Vein endothelial cell (primary cell): ENCODE measurements at places on chromosomes 2 and 18. TPM values are rescaled to one million over a fixed set of nuclear protein-coding genes. Genes with fewer than 3 reads are reported as not detected.

The SLC16A14 gene
- total RNA-seq = under 0.01 and 0.10 TPM in 2 replicates

The TMEM37 gene
- total RNA-seq = 0.19 and 0.33 TPM in 2 replicates

The ALK gene
- total RNA-seq = not detected in 2 replicates

The METAP1D gene
- total RNA-seq = 2.9 and 5.0 TPM in 2 replicates

The AGXT gene
- not detected in 2 replicates for total RNA-seq

The NPHP1 gene
- 4.6 and 6.6 TPM in 2 replicates for total RNA-seq

The COL4A3 gene
- total RNA-seq = not detected in 2 replicates

The RRM2 gene
- total RNA-seq = 40.2 and 59.2 TPM in 2 replicates

The ACSL3 gene
- total RNA-seq = 78.1 and 89.9 TPM in 2 replicates

The IL1B gene
- total RNA-seq = 0.19 and 0.33 TPM in 2 replicates

The SERPINB4 gene
- total RNA-seq = not detected in 2 replicates

The ALPP gene
- not detected in 2 replicates for total RNA-seq

The UGT1A4 gene
- total RNA-seq = not detected in 2 replicates

The NTSR2 gene
- total RNA-seq = not detected in 2 replicates

The GPR35 gene
- total RNA-seq = 0.19 and 0.33 TPM in 2 replicates

The IL36B gene
- not detected in 2 replicates for total RNA-seq

The HOXD4 gene
- total RNA-seq = 7.8 and 9.4 TPM in 2 replicates

The C2orf76 gene
- 5.6 and 8.2 TPM in 2 replicates for total RNA-seq

The SOX11 gene
- total RNA-seq = not detected in 2 replicates

The AKAIN1 gene
- total RNA-seq = not detected in 2 replicates

The CMPK2 gene
- 2.6 and 2.7 TPM in 2 replicates for total RNA-seq

The APLF gene
- total RNA-seq = 4.2 and 5.6 TPM in 2 replicates

The M1AP gene
- total RNA-seq = not detected in 2 replicates

The PMAIP1 gene
- 10.8 and 14.0 TPM in 2 replicates for total RNA-seq

The TEKT4 gene
- not detected in 2 replicates for total RNA-seq

The CD8A gene
- total RNA-seq = not detected in 2 replicates

The ZSWIM2 gene
- under 0.01 and 0.10 TPM in 2 replicates for total RNA-seq

The TSHZ1 gene
- total RNA-seq = 12.1 and 14.3 TPM in 2 replicates

The IL1R1 gene
- 2.0 and 4.2 TPM in 2 replicates for total RNA-seq

The RPRM gene
- total RNA-seq = not detected in 2 replicates

The CCBE1 gene
- 1.3 and 3.3 TPM in 2 replicates for total RNA-seq

The DES gene
- under 0.01 TPM in 1 of 2 replicates, not detected in the other for total RNA-seq

The NFE2L2 gene
- 52.9 and 55.2 TPM in 2 replicates for total RNA-seq

The SLC5A7 gene
- not detected in 2 replicates for total RNA-seq

The UCN gene
- total RNA-seq = 0.38 and 1.3 TPM in 2 replicates

The TMEM18 gene
- 12.1 and 18.2 TPM in 2 replicates for total RNA-seq

The SERPINB11 gene
- not detected in 2 replicates for total RNA-seq

The NAGK gene
- total RNA-seq = 46.1 and 51.6 TPM in 2 replicates

The LYG1 gene
- 0.98 TPM in 1 of 2 replicates, not detected in the other for total RNA-seq

The FEV gene
- not detected in 2 replicates for total RNA-seq

The PRKAG3 gene
- not detected in 2 replicates for total RNA-seq

The B3GNT2 gene
- total RNA-seq = 22.9 and 32.6 TPM in 2 replicates
